ENCODE measurements at places on chromosomes 4 and X.

DNA sequence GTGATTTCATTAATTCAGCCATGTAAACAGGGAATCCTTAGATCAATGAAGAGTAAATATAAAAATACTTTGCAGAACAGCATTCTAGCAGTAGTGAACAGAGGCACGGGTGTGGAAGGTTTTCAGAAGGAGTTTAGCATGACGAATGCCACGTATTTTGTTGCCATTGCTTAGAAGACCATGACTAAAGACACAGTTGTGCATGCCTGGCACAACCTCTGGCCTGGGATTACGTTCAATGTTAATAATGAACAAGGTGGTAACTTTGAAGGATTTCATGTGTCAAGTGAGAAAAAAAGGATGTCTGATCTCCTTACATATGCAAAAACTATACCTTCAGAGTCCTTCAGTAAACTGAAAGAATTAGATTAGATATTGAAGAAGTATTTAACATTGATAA lies 171.9 kb downstream of the MAGEB5 start:
- DNase-seq, result no peak

- no peak for DNase-seq
Measured at GRCh38 chr4:12778706-12779105, 705.4 kb downstream of the RAB28 start.

DNA sequence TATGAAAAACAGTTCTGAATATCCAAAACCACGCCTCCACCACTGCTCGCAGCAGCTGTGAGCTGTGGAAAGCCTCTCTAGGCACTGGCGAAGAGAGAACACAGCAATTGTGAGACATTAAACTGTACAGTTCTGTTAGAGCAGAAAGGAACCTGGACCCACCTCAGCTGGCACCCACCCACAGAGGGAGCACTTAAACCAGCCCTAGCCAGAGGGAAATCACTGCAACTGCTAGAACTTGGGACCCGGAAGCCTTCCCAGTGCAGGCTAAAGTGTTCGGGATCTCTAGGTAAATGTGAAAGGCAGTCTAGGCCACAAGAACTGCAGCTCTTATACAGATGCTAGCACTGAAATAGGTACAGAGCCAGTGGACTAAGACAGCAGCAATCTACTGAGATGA lies 308.8 kb downstream of the PRR32 start:
- DNase-seq, result no peak

GRCh38 chrX:93419642-93420041 lies 253.7 kb downstream of the NAP1L3 start:
- no peak for DNase-seq

- no peak for DNase-seq
Measured at GRCh38 chr4:185903205-185903604, 91.2 kb upstream of the SORBS2 start.

DNA sequence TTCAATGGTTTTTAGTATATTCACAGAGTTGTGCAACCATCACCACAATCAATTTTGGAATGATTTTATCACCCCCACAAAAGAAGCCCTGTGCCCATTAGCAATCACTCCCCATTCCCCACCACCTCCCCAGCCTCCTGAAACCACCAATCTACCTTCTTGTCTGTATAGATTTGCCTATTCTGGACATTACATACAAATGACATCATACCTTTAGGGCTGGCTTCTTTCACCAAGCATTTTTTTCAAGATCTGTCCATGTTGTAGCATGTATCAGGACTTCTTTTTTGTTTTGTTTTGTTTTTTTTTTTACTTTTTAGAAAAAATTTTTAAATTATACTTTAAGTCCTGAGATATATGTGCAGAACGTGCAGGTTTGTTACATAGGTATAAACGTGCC lies 108.1 kb downstream of the RTL9 start:
- DNase-seq, result no peak

DNA sequence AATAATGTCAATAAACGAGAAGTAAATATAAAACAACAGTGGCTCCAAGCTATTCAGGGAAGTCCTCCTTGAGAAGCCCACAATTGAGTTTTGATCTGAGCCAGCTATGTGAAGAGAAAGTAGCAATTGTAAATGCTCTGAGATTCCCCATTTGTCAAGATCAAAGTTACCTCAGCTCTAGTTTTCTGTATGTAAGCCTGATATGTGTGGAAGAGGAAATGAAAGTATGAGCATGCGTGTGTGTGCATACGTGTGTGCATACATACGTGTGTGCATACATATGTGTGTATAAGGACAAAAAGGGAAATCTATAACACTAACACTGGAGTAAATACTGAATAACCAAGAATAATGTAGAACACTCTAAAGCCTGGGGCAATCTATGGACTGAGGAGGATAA lies 130.3 kb downstream of the SCFD2 start:
- no peak for DNase-seq

Measured in nucleus accumbens (tissue), 56 donors.